ENCODE measurements at places on chromosomes 3 and 15.
A peak's percentile ranks its signal among the peaks of the same experiment; 100 is the strongest.

DNA sequence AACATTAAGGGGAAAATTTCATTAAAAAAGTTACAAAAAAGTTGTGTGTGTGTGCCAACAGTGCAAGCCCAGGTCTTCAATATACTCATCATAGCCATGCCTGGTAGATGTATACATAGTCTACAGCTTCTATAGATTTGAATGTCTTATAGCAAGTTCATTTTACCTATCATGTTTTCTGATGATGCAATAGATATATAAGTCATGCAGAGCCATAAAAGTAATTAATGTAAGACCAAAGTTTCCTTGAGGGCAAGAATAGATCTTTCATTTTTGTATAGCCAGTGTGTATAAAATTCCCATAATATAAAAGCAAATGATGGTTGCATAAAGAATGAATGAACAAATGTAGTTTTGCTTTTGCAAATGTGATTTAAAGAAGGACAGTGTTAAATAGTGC, 1138.4 kb downstream of the TBL1XR1 start:
- no peak for DNase-seq

GRCh38 chr3:69741032-69741767, 1.9 kb downstream of the MITF start:
- DNase-seq: no peak

- no peak for DNase-seq
Observed at GRCh38 chr3:56200251-56200650, 268.0 kb downstream of the ERC2 start.

- no peak for DNase-seq
Observed at GRCh38 chr3:172065967-172066762, 26.8 kb downstream of the FNDC3B start.

DNA sequence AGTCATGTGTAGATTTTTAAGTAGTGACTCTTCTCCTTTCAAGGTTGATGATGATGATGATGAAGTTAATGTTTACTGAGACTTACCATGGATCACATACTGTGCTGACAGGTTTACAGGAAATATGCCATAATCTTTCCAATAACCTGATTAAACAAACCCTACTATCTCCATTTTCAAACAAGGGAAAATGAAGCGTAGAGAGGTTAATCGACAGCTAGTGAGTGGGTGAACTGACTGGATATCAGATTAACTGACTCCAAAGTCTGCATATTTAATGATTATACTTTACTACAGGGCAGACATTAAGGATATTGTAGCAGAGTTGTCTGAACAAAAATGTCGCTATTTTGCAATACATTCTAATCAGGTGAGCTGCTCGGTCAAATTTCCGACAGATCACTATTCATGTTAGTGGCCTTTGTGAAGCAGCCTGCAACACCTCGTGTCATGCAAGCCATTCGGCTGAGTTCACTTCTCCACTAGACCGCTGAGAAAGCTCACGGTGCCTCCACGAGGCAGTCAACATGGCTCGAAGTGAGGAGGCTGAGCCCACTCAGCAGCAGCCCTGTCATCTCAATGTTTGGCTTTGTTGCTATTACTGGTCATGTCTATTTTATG, 264.2 kb downstream of the NFKBIZ start:
- DNase-seq: no peak

DNA sequence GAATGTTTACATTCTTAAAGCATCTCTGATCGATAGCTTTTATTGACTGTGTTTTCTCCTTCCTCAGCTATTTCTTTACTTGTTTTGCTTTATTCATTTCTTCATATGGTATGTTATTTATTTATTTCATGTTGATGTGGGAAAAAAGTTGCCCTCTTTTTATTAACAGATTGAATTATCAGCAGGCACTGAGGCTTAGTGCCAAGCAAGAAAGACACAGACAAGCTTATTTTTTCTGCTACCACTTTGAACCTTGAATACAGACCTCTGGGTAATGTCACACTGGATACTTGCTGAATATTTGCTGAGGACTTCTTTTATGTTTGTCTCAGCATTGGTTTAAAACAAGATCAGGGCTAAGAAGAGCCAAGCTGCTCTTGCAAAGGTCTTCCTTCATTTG, 162.0 kb upstream of the CNTN6 start:
- no peak for DNase-seq

DNA sequence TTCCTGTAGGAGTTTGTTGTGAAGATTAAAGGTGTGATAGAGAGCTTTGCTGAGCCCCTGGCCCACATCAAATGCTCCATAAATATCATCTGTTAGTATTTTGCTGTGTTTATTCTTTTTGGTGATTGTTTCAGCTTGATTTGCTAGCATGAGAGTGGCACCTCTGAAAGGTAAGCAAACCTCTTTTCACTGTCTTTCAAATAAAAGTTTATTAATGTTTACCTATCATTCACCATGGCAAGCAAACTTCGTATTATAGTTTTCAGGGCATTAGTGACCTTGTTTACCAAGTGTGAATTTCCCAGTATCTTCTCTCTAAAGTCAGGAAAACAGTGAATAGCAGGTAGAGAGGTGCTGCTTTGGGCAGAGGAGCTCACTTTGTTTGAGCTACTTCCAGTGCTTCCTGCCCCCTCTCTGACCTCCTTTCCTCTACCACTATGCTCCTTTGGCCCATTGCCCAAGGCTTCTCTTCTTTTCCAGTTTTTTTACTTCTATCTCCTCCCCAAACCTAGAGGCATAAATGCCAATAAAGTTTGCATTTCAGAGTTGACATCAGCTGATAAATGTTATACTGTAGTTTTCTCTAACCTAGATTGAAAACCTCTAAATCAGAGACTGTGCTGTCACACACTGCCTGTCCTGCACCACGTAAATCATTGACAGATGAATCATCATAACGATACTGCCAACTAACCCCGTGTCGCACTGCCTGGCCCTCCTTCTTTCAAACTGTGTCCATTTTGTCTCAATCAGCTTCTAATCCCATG, 569.0 kb downstream of the TUSC7 start:
- no peak for DNase-seq

- DNase-seq: no peak
Observed at GRCh38 chr15:57476533-57476975, 100.2 kb downstream of the CGNL1 start.

GRCh38 chr15:32096916-32097617, 66.8 kb downstream of the CHRNA7 start:
- no peak for DNase-seq

- DNase-seq: no peak
Observed at GRCh38 chr15:43383070-43383469, 12.2 kb downstream of the TUBGCP4 start.

DNA sequence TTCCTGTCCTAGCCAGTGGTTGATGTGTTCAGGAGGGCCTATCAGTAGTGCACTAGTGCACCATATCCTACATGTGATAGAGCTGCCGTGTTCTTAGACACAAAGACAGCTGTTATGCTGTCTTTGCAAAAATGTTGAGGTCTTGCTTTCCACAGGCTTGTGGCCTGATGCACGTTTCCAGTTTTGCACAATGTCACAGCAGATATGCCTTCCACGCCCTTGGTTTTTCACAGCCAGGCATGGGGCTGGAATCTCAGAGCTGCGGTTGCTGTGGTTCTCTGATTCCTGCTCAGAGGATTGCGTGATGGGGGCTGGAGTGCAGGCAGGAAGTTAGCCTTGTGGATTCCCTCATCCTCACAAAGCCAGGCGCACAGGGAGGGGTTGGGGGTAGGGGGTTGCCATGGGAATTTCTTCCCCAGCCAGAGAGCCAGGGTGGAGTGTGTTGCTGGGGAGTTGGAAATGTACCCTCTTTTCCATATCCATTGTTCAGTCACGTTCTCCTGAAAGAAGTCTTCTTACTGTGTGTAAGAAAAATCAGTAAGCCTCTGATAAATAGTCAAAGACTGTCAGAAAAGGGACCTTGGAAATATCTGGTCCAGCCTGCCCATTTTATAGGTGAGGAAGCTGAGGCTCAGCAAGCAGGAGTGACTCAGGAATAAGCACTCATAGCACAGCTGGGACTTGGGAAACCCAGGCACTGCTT, 79.4 kb downstream of the SMAD3 start:
- DNase-seq: no peak

DNA sequence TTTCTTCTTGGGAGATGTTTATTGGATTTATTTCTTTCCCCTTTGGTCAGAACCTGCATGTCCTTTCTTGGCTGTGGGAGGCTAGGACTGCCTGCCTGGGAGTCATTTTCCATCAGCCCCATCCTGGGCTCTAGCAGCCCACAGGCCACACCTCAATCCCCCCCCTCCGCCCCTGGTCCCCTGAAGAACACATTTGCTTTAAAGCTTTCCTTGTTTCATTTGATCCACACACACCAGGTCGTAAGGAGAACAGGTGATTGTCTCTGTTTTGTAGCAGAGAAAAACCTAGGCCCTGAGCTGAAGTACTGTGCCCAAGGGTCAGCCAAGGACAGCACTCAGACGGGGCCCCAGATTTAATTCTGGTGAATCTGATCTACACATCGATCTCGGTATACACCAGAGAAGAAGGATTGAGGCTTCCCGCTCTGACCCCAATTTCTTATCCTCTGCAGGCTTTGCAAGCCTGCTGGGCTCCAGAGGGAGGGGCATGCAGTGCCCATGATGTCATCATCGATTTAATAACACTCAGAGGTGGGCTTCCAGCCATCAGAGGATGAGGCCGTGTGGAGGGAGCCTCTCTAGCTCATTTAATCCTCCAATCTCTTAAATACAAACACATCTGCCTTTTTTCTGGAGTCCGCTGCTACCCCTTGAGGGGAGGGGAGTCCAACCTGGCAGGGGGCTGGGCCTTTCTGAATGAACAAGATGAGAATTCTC, 1.7 kb upstream of the CLN6 start:
- no peak for DNase-seq

GRCh38 chr15:57533448-57533799, 58.3 kb upstream of the MYZAP start:
- no peak for DNase-seq

DNA sequence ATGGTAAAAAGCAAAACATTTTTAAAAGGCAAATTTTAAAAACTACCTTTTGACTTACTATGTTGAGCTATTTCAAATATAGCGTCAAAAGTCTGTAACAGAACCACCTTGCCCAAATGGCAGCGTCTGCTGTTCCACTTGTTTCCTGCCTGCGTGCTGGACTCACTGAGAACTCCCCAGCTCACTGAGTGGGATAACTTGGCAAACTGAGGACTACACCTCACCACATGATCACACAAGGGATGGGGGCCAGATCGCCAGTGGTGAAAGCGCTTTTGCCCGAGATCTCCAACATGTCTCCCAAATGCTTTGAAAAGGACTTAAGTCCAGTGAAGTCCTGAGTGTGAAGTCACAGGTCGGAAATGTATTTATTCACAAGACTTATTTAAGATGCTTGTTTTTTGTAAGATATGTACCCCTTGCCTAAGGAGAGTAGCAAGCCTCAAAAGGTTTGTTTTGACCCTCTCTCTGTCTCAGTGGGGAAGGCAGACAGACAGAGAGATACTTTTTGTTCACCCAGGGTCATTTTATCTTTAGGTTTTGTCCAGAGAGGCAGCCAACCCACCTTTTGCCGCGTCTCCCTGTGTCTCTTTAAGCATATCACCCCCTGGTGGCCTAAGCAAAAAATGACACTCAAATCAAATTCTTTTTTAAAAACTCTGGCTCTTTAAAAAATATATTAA, 192.6 kb downstream of the PDZRN3 start:
- DNase-seq: peak; percentile 30

DNA sequence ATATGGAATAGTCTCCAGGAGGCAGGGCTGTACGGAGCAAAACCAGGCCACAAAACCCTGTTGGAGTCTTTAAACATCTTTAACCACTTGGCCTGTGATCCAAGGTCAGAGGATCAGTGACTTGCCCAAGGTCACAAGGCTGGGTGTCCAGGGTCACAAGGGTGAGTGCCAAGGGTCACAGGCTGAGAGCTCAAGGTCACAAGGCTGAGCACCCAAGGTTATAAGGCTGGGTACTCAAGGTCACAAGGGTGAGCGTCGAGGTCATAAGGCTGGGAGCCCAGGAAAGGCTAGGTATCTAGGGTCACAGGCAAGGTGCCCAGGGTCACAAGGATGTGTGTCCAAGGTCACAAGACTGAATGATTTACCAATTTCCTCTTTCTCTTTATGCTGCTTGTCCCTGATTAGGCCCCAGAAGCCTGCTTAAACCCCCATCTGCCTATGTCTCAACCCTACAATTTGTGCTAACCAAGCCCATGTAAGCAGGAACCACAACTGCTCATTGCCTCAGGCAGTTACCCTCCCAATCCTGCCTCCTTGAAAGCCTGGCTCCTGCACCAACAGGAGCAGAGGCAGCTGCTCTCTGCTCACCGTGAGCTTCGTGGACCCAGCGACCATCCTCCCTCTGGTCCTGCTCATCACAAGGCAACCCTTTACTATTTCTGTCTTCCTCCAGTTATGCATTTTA, 51.5 kb downstream of the MGLL start:
- DNase-seq: no peak

DNA sequence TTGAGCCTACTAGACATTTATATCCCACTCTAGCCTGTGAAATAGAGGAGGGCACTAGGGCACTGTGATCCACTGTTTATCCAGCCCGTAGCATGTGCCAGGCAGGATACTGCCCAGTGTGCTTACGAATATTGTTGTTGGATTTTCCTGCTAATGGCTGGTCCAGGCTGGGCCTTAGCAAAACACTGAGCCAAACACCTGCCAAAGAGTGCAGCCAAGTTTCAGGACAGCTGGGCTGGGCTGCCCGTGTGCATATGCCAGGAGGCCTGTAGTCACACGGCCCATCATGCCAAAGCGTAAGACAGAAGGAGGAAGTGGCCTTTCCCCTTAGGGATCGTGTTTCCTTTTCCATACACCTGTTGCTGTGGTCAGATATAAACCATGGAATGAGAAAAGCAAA, 54.5 kb upstream of the ABHD10 start:
- DNase-seq: peak; percentile 13

- DNase-seq: peak; percentile 70
Observed at GRCh38 chr15:91853948-91854638, 585 bp downstream of the SLCO3A1 start.

DNA sequence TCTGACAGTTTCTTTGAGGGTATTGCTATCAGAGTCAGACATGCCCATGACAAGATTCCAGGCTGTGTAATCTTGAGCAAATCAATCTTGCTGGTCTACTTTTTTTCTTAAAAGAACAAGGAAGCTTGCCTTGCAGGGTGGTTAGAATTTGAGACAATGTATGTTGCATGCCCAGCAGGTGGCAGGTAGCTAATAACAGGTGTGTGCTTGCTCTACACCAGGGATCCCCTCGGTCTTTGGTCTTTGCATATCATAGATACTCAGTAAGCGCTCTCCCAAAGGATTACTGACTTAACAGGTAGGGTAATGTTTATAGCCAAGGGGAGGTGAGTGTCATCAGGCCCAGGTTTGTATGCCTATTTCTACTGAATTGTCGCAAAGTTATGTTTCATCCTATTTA, 37.3 kb downstream of the CACNA1D start:
- no peak for DNase-seq

GRCh38 chr3:128573707-128574162, 76.9 kb downstream of the RPN1 start:
- no peak for DNase-seq

- no peak for DNase-seq
Observed at GRCh38 chr3:64865839-64866570, 178.2 kb upstream of the ADAMTS9 start.

DNA sequence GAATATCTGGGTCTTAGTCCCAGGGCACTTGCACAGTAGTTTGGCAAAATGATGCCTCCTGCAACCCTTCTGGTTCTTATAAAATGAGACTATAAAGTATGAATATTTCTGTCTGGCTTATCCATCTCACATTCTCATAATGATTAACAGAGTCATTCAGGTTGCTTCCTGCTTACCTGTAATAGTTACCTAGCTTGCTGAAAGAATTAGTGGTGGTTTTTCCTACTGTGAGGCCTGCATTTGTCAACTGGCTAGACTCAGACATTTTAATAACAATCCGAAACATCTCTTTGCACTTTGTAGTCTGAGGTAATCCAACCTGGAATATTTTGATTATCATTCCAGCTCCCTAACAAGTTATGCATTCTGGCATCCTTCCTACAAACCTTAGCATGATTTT, 75.6 kb upstream of the POU1F1 start:
- DNase-seq: no peak

All from endothelial cell (in vitro differentiated cells).